ENCODE measurements at places on chromosomes 12 and 14.

GRCh38 chr12:66438601-66439000, 136.3 kb downstream of the HELB start:
- no peak for DNase-seq

DNA sequence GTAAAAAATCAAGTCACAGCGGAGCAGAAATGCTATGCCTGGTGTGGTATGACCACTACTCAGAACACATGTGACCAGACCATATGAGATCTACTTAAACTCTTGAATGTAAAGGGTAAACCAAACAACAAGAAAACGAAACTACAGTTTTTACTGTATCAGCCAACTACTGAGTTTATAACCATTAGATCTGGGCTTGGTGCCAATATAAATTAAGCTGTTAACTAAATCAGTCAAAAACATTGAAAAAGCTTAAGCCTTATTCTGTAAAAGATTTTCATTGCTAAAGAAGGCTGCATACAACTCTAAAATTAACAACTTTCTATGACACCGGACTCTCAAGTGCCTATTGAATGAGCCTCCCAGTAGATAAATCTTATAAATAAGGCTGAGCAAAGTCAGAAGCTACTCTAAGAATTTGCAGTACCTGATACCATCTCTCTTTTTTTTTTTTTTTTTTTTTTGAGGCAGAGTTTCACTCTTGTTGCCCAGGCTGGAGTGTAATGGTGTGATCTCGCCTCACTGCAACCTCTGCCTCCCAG, 35.4 kb downstream of the SPTLC2 start:
- DNase-seq = no peak

- DNase-seq = no peak
Observed at GRCh38 chr14:35558680-35559079, 24.7 kb downstream of the INSM2 start.

DNA sequence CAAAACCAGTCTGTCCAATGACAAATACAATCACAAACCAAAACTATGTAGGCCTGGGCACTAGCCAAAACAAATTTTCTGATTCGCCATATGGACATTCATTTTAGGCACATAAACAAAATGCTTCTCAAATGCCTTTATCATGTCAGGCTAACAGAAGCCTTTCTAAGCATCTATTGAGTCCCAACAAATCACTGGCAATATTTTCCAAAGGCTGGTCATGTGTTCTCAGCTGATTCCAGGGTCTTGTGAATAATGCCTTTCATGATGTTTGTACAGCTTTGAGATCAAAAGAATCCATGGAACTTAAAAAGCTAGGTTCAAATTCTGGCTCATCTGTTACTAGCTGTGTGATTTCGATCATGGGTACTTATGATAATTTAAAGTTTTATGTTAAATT, 16.1 kb downstream of the FSCB start:
- no peak for DNase-seq

DNA sequence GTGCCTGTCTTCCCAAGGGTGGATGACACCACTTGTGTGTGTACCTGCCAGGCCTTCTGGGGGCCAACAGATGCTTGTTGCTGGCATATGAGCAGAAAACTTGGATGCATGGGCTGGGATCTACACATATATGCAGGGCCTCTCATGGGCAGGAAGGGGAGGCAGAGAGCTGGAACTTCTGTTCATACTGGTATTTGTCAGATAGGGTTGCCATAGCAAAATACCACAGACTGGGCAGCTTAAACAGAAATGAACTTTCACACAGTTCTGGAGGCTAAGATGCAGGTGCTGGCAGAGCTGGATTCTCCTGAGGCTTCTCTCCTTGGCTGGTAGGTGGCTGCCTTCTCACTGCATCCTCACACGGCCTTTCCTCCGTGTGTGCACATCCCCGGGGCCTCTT, 121.8 kb downstream of the SUDS3 start:
- DNase-seq = no peak

DNA sequence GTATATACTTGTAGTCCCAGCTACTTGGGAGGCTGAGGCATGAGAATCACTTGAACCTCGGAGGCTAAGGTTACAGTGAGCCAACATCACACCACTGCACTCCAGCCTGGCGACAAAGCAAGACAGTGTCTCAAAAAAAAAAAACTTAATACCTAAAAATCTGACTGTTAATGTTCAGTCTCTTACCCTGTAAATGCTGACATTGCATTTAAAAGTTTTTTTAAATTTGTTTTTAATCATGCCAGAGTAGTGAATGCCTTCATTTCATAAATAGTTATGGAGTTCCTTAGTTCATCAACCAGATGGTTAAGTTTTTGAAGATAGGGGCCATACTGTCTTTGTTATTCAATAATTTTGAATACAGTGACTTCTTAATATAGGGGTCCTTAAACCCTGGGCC, 21.2 kb downstream of the CAND1 start:
- no peak for DNase-seq

GRCh38 chr12:116609319-116610114, 50.3 kb downstream of the MAP1LC3B2 start:
- DNase-seq = peak; percentile 46

GRCh38 chr12:109255377-109255776, 53.7 kb downstream of the FOXN4 start:
- no peak for DNase-seq

DNA sequence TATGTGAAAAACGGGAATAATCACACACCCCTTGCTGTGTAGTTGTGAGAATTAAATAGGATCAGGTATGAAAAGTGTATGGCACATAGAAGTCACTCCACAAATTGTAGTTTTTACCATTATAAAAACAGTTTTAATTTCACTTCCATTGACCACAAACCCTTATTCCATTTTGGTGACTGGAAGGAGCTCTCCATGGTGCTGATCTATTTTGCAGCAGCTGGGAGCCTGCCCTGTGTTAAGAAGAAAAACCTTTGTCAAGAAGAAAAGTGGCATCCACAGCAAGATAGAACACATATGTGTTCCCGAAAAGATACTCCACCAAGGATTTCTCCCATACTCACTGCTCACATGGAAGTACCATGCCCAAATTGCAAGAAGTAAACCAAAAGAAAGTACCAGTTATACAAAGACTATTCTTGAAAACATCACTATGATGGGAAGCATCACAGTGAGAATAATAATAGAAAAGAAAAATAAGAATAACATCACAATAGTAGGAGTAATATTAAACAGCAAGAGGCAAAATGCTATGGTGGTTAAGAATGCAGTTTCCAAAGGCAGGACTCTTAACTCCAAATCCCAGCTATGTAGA, 58.7 kb downstream of the TUNAR start:
- no peak for DNase-seq

All from stimulated activated naive CD8-positive, alpha-beta T cell treated with anti-CD3 and anti-CD28 coated beads, Interleukin-15, Interleukin-2, amounts not matched to agents 100 U/mL and 50 U/mL, for 24 hours (primary cell).